T-helper 1 cell (primary cell): ENCODE measurements at places on chromosomes 2 and 18.

GRCh38 chr18:56795381-56795780 lies 144.2 kb downstream of the WDR7 start:
- no peak for DNase-seq

DNA sequence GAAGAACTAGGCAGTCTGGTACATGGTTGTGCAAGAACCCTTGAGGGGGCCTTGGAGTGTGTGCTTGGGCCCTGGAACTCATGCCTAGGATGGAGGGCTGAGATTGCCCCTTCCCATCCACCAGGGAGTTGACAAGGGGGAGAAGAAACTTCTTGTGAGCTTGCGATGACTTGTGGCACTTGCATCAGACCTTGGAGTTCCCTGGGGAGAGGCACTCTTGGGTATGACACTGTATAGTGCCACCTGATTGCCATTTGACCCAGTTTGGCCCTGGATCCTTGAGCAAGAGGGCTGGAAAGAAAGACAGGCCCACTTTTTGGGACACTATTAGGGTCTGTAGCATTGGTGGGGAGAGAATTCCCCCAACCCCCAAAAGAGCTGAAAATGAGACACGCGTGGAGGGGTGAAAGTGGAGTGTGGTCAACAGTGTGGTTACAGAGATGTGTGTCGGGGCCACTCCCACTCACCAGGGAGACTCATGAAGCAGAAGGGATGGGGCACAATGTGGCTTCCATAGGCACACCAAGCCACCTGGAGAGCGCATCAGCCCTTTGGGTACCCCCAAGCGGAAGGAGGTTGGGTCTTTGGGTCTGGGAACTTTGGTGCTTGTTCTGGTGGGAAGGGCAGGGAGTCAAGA lies 101.3 kb downstream of the MSH2 start:
- DNase-seq: no peak

GRCh38 chr2:16553226-16553625 lies 112.4 kb downstream of the CYRIA start:
- no peak for DNase-seq

- no peak for DNase-seq
These were observed 32.8 kb upstream of the B3GNT7 start for GRCh38 chr2:231362555-231363184.

GRCh38 chr18:43620936-43621335 lies 343.6 kb upstream of the SYT4 start:
- DNase-seq: peak; percentile 1

- no peak for DNase-seq
These were observed 1366.3 kb upstream of the TMEFF2 start for GRCh38 chr2:193561054-193561453.

DNA sequence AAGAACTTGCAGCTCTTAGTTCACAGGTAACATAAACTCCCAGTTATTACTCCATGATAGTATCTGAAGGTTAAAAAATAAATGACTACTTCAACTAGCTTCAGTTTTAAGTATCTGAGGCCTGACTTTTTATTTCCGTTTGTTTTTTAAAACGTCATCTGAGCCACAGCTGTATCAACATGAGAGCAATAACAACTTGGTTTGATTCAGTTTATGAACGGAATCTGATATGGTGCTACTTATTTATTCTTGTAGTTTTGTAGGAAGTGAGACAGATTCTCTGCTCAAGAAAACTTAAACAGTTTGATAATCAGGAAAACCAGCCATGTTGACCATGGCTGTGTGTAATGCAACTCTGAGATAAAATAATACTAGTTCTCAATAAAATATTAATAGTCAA lies 34.9 kb downstream of the NAB1 start:
- DNase-seq: no peak

DNA sequence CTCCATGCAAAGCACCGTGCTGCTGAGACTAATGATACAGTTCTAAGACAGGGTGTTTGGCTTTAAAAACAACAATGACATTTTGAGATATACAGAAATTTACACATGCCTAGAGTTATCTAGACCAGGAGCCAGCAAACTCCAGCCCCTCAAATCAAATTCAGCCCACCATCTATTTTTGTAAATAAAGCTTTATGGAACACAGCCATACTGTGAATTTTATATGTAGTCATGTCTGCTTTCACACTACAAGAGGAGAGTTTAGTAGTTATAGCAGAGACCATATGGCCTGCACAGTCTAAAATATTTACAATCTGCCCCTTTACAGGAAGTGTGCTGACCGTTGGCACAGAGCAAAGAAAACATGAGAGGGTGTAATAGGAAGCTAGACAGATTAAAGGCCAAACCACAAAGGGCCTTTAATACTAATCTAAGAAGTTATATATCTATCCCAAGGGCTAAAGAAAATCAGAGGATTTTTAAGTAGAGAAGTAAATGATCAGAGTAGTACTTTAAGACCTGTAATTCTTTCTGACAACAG lies 39.4 kb downstream of the NBAS start:
- no peak for DNase-seq

- no peak for DNase-seq
These were observed 66.7 kb upstream of the HPCAL1 start for GRCh38 chr2:10235909-10236550.

GRCh38 chr2:143001501-143001900 lies 124.0 kb downstream of the KYNU start:
- no peak for DNase-seq

- DNase-seq: no peak
These were observed 280.0 kb downstream of the GALR1 start for GRCh38 chr18:77529492-77530176.

DNA sequence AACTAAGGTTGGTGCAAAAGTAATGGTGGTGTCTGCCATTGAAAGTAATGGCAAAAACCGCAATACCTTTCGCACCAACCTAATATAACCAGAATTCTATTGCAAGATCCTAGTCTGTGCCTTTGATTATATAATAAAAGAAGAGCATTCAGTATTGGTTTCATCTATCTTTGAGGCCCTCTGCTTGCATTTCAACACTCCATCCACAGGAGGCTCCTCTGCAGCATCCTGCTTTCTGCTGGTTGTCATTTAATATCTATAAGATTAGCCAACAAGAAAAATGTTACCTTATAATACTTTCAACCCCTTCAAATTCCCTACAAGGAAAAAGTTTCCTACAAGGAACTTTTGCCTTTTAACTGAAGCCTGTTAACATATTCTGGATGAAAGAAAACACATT lies 139.2 kb downstream of the CDCA7 start:
- DNase-seq: no peak

- DNase-seq: no peak
These were observed 80.3 kb downstream of the TSHZ1 start for GRCh38 chr18:75290737-75291358.

GRCh38 chr2:131567891-131568290 lies 40.2 kb downstream of the CCDC74A start:
- DNase-seq: no peak

- no peak for DNase-seq
These were observed 67.3 kb upstream of the SNTG2 start for GRCh38 chr2:883260-883802.
